Stimulated activated CD4-positive, alpha-beta T cell treated with anti-CD3 and anti-CD28 coated beads, Interleukin-2, amount 100 ng/mL, for 48 hours (primary cell): ENCODE measurements at places on chromosomes 16 and 17.

DNA sequence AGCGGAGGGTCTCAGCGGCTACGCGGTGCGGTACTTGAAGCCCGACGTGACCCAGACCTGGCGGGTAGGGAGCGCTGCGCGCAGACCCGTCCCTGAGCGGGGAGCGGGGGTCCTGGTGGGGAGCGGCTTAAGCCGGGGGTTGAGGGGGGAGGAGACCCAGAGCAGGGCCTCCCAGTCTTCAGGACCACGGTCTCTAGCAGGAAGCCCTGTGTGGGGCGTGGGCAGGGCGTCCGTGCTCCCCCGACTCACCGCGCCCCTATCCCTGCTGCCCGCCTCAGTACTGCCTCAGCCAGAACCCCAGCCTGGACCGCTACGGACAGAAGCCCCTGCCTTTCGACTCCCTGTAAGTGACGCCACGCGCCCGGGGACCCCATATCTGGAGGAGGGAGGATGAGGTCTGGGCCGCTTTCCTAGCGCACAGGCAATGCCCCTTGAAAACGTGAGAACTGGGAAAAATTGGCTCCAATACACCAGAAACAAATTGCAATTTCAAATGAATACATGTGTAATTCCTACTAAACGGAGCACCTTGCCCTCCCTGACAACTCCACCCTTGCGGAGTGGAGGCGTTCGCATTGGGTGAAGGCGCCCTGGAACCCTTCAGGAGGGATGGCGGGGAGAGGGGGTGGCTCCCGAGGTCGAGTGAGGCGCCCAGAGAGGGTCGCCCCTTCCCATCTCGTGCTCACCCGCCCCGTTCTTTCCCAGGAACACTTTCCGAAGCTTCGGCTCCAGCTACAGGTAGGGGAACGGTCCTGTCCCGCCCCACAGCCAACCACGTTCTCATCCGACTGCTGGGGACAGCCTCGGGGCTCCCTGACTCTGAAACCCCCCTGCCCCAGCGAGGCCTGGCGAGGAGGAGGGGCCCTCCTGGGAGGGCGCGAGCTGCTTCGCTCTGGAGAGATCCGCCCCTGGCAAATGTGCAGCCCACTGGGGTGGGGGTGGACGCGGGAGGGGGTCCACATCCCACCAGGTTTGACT is 14.6 kb upstream of the CNGB1 start:
- DNase-seq: no peak

DNA sequence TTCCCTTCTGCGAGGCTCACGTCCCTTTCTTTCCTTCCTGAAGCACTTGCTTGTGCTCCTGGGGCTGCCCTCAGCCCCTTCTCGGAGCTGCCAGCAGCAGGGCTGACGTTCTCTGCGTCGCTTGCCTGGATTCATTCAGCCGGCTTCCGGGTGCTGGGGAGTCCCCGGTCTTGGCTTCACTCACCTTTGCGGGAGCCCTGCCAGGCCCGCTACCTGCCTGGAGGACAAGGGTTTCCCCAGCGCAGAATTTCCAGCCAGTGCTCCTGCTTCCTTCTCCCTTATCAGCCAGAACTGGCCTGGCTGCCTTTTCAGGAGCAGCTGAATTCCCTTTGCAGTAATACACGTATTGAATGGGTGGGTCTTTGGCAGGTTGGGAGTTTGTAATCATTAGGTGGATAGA is 22.1 kb upstream of the IL17C start:
- no peak for DNase-seq

DNA sequence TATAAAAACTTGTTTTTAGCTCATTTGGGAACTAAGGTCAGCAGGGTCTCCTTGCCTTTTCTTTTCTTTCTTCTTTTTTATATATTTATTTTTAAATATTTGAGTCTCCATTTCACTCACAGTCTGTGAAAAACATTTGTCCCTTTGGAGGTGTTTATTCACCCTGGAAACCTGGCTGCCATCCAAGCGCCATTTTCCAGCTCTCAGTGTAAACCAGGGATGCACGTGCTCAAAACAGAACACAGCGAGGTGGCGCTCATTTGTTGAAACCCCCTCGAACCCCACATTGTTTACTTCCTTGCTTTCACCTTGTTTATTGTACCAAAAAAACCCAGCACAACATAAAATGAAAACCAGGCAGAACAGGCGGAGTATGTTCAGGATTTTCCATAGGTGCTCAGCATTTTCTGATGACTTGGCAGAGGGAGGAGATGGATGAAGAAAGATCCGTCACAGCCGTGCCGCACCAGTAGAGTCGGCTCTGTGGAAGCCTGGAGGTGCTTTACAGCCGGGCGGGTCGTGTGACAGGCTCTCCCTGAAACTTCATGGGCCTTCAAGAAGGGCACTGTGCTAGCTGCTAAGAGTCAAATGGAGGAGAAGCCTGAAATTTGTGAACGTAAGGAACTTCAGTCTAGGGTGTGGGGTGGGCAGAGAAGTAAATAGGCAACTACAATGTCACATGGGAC is 284.4 kb downstream of the FOXL1 start:
- DNase-seq: no peak

DNA sequence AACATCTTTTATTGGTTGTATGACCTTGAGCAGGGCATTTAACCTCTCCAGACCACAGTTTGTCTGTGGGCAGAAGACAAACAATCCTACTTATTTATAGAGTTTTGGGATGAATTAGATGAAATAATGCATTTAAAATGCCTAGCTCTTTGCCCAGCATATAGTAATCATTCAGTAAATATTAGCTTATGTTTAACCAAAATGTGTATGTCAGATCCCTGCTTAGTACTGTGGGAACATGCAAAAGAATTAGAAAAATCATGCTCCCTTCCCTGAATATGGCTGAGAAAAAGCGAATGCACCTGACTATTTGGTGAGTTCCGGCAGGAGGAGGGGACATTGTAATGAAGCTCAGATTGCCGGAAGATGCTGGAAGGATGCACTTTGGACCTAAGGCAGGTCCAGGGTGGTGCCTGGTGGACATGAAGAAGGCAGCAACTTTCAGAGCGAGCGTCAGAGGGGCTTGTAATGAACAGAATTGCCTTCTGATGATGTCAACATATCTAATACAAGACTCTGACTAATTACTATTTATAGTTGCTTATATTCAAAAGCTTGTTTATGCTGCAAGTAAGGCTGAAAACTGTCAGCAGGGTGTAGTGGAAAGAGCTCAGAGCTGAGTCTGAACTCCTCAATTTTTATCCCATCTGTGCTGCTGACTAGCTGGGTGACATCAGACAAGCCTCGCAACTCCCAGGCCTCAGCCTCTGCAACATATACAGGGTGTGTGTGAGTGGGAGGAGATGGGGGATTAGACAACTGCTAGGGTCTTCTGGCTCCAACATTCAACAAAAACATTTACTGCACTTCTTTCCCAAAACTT is 221.2 kb downstream of the PRKCA start:
- no peak for DNase-seq

DNA sequence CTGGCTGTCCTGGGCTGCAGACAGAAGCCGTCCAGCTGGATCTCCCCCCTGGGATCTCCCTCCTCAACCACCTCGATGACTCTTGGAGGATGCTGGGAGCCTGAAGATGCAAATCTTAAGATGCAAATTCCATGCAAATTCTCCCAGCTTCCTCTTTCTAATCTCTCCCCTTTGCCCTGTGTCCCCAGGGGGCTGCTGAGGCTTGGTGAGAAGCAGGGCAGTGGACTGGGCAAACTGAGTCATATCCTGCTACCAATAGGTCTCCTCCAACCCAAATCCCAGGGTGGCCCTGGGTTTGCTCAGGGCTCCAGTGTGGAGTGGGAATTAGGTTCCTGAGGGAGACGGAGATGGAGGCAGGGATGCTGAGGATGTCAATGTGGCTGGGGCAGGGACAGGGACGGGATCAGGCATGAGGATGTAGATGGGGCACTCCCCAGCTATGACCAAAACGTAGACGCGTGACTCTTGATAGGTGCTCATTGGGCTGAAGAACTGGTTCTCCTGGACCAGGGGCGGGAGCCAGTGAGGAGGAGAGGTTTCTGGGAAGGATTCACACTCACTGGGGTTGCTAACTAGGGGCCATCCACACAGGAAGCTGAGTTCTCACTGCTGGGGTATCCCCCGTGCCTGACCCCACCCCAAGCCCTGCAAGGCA is 3.6 kb upstream of the ALOX12B start:
- DNase-seq: no peak
